ENCODE measurements at places on chromosomes 1 and 21. TPM values are rescaled to one million over a fixed set of nuclear protein-coding genes. Genes with fewer than 3 reads are reported as not detected.

- no peak for DNase-seq
- H3K4me1 ChIP-seq: peaks cover 15% of the 10 kb centered on the region
- H3K27me3 ChIP-seq: no peaks in the 10 kb centered on the region
Observed at GRCh38 chr1:165842671-165843129, 15.3 kb downstream of the UCK2 start.

GRCh38 chr1:193438771-193439170 lies 252.4 kb upstream of the B3GALT2 start:
- no peak overlapping the region for H3K27ac ChIP-seq
- H3K36me3 ChIP-seq: no peaks in the 10 kb centered on the region
- no peaks in the 10 kb centered on the region for H3K27me3 ChIP-seq

- H3K4me3 ChIP-seq: no peak overlapping the region
- DNase-seq: no peak
- H3K27me3 ChIP-seq: no peaks in the 10 kb centered on the region
Observed at GRCh38 chr21:31190516-31190915, 152.2 kb upstream of the KRTAP19-8 start.

EDN2 gene
- 3.5 TPM for total RNA-seq

GRCh38 chr1:31671561-31672201 lies 27.0 kb upstream of the PEF1 start:
- no peaks in the 10 kb centered on the region for H3K27me3 ChIP-seq
- H3K27ac ChIP-seq: no peak overlapping the region
- no peak overlapping the region for H3K4me3 ChIP-seq
- H3K4me1 ChIP-seq: peaks cover 17% of the 10 kb centered on the region
- no peaks in the 10 kb centered on the region for H3K36me3 ChIP-seq
- peak; percentile 39 for DNase-seq

IL19 gene
- total RNA-seq: 0.12 TPM

- no peaks in the 10 kb centered on the region for H3K27me3 ChIP-seq
- peaks cover 2% of the 10 kb centered on the region for H3K4me1 ChIP-seq
- DNase-seq: no peak
- H3K4me3 ChIP-seq: no peak overlapping the region
- H3K27ac ChIP-seq: no peak overlapping the region
Observed at GRCh38 chr1:119587341-119587740, 60.7 kb downstream of the ZNF697 start.

TSPAN2 gene
- total RNA-seq: 10.0 TPM

DNA sequence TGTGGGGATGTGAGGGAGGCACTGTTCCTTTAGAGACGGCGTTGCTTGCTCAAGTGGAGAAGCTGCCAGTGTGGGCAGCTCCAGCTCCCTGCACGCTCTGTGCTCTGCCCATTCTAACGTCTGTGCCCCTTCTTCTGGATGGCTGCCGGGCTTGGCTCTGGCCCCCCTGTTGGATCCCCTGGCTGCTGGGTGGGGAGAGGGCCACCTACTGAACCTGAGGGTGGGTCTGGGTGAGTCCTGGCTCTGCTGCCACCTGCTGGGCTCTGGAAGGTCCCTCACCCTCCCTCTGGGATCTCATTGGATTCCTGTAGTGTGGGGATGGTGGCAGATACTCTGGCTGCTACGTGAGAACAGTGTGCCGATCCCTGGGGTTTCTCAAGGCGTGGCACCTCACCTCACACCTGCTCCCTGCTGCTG lies 5.0 kb downstream of the PFKL start:
- no peaks in the 10 kb centered on the region for H3K27me3 ChIP-seq
- H3K27ac ChIP-seq: no peak overlapping the region
- H3K36me3 ChIP-seq: no peaks in the 10 kb centered on the region
- DNase-seq: peak; percentile 57

LCA5L gene
- 4.4 TPM for total RNA-seq
